ENCODE measurements at places on chromosomes 6 and 20. TPM values are rescaled to one million over a fixed set of nuclear protein-coding genes. Genes with fewer than 3 reads are reported as not detected.

DNA sequence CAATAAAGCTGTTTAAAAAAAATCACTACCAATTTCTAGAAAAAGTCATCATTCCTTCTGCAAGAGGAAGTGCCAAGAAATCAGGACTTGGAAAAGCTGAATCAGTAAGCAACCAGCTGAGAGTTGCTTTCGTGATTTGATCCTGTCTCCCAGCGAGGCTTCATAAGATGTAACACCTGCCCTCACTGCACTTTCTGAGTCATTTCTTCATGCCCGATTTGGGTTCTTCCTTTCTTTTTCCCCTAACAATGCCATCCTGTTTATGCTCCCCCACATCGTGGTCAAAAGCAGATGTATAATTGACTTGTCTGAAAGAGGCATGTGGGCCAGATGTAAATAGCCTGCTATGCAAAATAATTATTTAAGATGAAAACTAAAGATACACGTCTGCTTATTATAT lies 52.1 kb downstream of the RIPOR2 start:
- H3K36me3 ChIP-seq: peaks cover 60% of the 10 kb centered on the region
- H3K4me1 ChIP-seq: peaks cover 84% of the 10 kb centered on the region
- H3K4me3 ChIP-seq: peak overlapping the region; percentile 49
- peak; percentile 69 for DNase-seq

DNA sequence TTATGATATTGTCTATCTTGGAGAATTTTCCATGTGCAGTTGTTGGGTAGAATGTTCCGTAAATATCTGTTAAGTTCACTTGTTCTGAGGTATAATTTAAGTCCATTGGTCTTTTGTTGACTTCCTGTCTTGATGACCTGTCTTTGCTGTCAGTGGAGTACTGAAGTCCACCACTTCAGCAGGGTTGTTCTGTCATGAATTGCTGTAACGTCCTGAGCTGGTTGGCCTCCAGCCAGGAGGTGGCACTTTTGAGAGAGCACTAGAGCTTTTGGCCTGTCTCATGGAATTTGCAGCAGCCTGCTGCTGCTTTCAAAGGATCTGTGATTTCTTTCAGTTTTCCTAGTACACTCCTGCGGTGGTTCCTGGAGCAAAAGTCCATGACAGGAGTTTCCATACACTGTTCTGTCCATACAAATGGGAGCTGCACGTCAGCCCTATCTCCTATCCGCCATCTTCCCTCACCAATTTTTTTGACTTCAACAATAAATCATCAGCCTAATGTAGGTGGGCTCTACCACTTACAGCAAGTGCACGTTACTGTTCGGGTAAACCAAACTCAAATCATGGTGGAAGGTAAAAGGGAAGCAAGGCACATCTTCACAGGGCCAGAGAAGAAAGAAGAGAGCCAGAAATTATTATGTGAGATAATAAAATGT lies 46.9 kb upstream of the TRERF1 start:
- no peaks in the 10 kb centered on the region for H3K36me3 ChIP-seq
- no peaks in the 10 kb centered on the region for H3K27me3 ChIP-seq
- no peak overlapping the region for H3K4me3 ChIP-seq

DNA sequence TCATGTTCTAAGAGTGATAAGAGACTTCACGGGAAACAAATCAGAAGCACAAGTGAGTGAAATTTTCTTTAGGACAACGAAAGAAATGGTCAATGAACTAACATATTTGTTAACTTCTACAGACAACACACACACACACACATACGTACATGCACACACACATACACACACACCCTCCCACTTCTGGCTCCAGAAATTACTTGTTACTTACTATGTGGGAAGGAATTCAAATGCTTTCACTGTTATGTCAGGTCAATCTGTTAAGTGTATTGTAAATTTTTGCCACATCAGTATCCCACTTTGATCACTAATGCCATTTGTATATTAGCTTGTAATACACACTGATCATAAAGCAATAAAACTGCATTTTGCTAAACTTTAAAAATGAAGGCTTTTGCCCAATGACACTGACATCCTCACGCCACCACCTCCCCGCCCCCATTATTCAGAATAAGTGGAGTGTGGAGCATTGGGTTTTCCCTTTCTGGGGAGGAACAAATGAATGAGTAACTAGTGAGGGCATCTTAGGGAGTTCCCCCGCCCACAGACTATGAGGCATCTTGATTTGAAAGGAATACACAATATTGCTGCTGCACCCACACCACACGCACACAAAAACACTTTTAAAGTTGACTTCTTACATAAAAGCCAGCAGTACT lies 76.2 kb downstream of the ATXN1 start:
- peak overlapping the region; percentile 95 for H3K27ac ChIP-seq
- peaks cover 87% of the 10 kb centered on the region for H3K4me1 ChIP-seq
- peak overlapping the region; percentile 49 for H3K4me3 ChIP-seq
- DNase-seq: peak; percentile 99
- no peaks in the 10 kb centered on the region for H3K27me3 ChIP-seq

DNA sequence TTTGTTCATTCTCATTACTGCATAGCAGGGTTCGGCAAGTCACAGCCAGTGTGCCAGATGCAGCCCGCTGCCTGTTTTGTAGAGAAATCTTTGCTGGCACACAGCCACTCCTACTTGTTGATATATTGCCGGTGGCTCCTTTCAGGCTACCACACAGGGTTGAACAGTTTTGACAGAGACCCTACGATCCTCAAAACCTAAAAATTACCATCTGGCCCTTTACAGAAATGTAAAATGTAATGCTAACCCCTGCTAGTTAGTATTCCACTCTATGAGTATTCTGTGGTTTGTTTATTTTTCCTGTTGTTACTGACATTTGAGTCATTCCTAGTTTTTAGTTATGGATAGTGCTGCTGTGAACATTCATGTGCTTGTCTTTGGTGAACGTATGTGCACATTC lies 11.5 kb downstream of the DHX35 start:
- H3K27me3 ChIP-seq: no peaks in the 10 kb centered on the region
- no peak for DNase-seq
- no peak overlapping the region for H3K4me3 ChIP-seq
- H3K36me3 ChIP-seq: peaks cover 17% of the 10 kb centered on the region
- H3K4me1 ChIP-seq: peaks cover 10% of the 10 kb centered on the region
- H3K27ac ChIP-seq: no peak overlapping the region

DNA sequence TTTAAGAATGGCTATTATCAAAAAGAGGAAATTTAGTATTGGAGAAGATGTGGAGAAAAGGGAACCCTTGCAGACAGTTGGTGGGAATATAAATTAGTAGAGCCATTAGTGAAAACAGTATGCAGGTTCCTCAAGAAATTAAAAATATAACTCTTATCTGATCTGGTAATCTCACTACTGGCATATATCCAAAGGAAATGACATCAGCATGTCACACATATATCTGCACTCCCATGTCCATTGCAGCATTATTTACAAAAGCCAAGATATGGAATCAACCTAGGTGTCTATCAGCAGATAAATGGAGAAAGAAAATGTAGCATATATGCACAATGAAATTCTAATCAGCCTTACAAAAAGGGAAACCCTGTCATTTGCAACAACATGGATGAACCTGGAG lies 2.6 kb downstream of the SIRPG start:
- H3K36me3 ChIP-seq: peaks cover 67% of the 10 kb centered on the region
- no peaks in the 10 kb centered on the region for H3K27me3 ChIP-seq
- H3K27ac ChIP-seq: peak overlapping the region; percentile 92
- DNase-seq: no peak
- peak overlapping the region; percentile 84 for H3K4me3 ChIP-seq

DNA sequence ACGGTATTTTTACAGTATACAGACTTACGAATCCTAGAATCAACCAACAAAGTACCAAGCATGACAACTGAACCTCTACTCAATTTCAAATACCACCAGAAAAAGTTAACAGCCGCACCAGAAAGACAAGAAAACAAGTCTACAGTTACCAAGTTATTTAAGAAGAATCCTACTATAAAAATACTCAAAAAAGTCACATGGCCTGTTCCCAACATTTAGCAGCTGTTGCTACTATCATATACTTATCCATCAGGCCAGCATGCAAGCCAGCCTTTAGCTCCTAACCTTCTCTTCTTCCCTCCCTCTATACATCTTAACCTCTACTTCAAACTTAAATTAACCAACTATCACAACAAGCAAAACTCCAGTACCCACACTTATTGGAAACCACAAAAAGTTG lies 1.9 kb downstream of the SYNCRIP start:
- DNase-seq: no peak
- peaks cover 61% of the 10 kb centered on the region for H3K36me3 ChIP-seq
- H3K27me3 ChIP-seq: no peaks in the 10 kb centered on the region
- peaks cover 51% of the 10 kb centered on the region for H3K4me1 ChIP-seq

SAMD3 gene
- 8.7 TPM for total RNA-seq

ACOT8 gene
- 21.2 TPM for total RNA-seq

IL17F gene
- total RNA-seq: 0.86 TPM

Data from activated CD8-positive, alpha-beta T cell treated with anti-CD3 and anti-CD28 coated beads for 36 hours (primary cell).